CD8-positive, alpha-beta T cell (primary cell): ENCODE measurements at places on chromosomes 2 and 18.

- peak; percentile 73 for DNase-seq
Measured at GRCh38 chr18:79380816-79381806, 14.6 kb upstream of the NFATC1 start.

DNA sequence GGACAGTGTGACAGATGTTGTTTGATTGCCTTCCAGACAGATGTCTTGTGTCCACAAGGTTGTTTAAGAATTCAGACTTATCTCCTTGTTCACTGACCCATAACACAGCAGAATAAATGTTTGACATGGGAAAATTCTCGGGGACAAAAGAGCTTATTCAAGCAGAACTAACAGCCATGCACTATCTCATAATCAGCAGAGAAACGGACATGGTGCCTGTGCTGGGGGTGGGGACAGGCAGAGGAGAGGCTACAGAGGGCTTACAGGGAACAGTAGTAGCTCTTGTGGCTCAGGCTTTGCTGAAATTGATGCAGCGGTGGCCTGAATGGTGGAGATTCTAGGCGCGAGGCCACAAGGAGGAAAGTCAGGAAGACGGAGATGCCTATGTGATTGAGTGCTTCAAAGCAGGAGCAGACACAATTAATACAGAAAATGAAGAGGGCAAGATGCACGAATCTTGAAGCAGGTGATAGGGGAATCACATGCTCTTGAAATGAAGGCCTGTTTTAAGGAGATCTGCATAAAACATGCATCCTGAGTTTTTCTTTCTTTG lies 62.0 kb upstream of the CAB39 start:
- no peak for DNase-seq

- DNase-seq, result no peak
Measured at GRCh38 chr18:24398540-24398939, 916 bp upstream of the OSBPL1A start.

DNA sequence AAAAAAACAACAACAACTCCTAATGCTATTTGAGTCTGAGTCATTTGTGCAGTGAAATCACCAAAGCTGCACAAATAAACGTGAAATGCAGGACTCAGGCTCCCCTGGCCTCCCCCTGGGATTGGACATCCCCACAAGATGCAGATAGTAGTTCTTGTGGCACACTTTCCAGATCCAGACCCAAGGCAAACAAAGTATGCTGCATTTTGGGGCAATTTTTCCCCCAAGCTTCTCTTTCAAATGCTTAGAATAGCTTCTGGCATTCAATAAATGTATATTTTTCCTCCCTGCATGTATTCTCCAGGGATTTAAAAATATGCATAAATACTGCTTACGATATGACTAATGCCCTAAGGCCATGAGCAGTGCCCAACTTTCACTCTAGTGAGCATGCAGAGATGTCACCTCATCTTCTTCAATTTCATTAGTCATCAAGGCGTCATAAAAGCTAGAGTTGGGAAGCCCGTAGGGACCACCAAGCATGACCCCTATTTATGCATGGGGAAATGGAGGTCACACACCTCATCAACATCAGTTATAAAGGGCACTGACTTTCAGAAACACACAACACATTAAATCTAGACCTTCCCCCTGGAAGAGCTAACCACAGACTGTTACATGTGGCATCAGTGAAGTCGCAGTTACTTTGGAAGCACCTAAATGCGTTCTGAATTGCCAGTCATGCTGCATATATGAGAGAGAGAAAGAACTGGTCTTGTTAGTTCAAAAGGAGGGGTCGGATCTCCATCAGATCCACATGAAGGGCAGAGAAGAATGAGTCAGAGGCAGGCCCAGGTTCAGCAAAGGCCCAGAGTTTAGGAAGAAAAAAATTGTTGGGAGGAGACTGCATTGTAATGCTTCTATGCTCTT lies 374.1 kb downstream of the LPIN1 start:
- DNase-seq, result no peak

DNA sequence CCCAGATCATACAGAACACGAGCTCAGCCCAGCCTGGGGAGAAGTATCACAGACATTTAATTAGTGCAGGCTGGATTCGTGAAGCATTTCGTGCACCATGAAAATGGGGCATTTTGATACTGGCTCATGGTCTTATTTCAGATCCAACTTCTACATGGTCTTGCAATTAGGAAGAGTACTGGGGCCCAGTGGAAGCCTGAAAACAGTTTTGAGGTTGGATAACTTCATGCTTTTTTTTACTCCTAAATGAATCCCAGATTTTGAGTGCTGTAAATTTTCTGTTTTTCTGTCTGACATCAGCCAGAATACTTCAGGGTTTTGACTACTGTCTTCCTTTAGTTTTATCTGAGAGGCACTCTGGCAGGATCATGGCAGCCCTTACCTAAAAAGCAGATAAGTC lies 160.1 kb downstream of the GFPT1 start:
- no peak for DNase-seq

- no peak for DNase-seq
Measured at GRCh38 chr2:185979546-185980071, 241.0 kb downstream of the FSIP2 start.

- DNase-seq, result no peak
Measured at GRCh38 chr2:85589982-85590791, 5.4 kb upstream of the RNF181 start.

DNA sequence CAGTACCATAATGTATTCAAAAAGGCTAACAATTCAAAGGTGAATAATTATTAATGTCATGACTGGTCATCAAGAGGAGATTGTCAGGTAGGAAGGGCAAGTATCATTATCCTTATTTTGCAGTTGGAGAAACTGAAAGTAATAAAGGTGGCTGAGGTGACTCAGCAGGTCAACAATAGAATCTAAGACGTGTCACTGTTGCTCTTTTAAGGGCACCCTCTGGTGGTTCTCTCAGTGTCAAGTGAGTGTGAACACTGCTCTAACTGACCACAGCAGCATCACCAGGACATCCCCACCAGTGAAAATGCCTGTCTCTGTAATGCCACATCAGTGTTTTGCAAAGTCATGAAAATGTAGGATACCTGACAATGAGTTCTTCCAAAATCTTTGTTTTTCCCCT lies 69.7 kb downstream of the DCC start:
- DNase-seq, result no peak

DNA sequence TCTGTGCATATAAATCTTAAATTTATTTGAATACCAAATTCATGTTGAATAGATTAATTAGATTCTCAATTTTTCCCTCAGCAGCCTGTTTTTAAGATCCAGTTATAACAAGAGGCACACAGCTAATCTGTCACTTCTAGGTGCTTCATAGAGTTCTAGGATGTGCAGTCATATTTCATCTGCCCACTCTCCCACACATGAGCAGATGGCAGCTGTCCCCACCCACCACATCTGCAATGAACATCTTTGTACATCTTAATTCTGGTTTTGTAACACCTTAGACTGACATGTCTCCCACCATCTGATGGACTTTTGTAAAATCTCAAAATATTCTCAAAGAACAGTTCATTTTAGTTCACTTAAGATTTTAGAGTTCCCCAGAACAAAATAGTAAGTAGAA lies 250.8 kb upstream of the ST6GAL2 start:
- DNase-seq, result no peak

DNA sequence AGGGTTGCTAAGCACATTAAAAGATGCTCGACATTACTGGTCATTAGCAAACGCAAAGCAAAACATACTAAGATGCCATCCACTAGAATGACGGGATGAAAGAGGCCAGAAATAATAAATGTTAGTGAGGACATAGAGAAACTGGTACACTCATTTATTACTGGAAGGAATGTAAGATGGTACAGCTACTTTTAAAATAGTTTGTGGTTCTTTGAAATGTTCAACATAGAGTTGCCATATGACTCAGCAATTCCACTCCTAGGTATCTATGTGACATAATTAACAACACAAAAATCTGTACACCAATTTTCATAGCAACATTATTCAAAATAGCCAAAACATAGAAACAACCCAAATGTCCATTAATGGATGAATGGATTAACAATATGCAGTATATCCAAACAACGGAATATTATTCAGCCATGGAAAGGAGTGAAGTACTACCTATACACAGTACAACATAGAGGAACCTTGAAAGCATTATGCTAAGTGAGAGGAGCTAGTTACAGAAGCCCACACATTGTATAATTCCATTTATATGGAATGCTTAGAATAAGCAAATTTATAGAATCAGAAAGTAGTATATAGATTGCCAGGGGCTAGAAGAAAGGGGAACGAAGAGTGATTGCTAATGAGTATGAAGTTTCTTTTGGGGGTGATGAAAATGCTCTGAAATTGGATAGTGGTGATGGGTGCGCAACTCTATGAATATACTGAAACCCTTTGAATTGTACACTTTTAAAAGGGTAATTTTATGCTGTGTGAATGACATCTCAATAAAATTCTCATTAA lies 61.9 kb upstream of the IL1R1 start:
- no peak for DNase-seq

DNA sequence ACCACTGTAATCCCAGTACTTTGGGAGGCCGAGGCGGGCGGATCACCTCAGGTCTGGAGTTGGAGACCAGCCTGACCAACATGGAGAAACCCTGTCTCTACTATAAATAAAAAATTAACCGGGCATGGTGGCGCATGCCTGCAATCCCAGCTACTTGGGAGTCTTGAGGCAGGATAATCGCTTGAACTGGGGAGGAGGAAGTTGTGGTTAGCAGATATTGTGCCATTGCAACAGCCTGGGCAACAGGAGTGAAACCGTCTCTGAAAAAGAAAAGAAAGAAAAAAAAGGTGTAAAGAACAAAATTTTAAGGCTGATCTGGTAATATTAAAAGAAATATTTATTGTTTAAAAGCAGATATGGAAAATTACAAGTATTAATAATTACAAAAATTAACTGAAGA lies 29.7 kb downstream of the ZNF804A start:
- DNase-seq, result no peak

DNA sequence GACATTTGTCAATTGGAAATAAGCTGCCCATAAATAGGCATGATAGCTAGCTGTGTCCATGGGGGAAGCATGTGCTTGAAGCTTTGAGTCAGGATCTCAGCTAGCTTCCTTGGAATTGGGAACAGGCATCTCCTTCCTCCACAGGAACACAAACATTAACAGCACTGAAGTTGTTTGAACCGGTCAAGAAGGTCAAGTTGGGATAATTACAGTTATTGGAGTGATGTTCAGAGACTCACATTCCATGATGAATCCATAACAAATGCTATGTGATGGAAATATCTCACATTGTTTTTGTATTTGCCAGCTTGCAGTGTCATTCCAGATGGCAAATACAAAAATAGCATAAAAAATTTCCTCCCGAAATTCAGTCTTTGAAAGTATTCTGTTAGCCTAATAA lies 347.6 kb upstream of the SMIM21 start:
- no peak for DNase-seq

DNA sequence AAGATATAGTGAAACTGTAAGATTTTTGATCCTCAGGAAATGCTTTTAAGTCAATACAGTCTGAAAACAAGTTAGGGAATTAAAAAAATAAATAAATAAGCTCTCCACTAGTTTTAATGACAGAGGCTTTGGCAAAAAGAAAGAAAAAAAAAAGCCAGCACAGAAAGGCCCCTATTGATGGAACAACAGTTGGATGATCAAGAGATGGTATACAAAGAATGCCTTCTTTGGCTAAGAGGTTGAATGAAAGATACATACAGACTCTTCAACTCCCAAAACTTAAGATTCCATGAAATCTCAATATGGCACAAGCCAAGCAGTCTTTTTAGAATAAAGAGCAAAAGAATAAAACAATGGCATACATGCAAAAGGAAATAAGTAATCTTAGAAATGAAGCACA lies 64.0 kb upstream of the GALNT5 start:
- no peak for DNase-seq
